ENCODE measurements at places on chromosomes 3 and 15. TPM values are rescaled to one million over a fixed set of nuclear protein-coding genes. Genes with fewer than 3 reads are reported as not detected.

SMAD6 gene
- 1.2 TPM for total RNA-seq

DNA sequence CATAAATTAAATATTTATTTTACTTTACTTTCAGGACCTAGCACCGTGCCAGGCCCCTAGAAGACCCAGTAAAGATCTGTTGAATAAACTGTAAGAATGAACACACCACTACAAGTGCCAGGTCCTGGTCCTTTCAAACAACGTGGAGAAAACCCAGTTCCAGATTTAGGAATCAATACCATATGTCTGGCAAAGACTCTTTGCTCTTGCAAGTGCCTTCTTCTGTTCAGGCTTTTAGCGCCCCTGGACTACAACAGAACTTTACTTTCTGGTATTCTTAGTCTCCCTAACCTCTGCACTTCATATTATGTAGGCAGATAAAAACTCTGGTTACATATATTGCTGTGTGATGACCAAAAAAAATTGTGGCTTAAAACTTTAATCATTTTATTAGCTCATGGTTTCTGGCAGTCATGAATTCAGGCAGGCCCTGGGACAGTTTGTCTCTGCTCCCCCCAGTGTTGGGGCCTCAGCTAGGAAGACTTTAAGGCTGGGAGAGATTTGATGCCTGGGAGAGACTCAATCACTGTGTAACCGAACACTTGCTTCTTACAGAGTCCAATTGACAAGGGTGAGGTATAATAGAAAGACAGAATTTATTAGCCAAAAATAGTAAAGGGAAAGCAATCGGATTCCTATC, 2.9 kb upstream of the PSMA4 start:
- ATAC-seq = no peak

DNA sequence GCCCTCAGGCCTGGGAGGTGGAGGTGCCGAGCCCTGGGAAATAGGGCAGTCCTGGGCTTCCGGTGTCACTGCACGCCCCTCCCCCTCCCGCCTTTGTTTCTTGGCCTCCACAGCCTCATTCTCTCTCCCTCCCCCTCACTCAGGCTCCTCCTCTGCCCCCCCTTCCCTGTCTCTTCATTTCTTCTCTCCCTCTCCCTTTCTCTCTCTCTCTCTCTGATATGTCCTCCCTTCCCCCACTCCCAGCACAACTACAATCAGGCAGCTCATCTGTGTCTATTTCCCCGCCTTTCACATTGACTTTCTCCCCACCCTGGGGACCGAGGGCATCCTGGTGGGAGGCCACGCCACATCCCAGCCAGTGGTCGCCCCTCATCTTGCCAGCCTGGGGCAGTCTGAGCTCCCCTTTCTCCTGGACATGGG, 40.2 kb downstream of the IDH2 start:
- ATAC-seq = peak; percentile 64

GRCh38 chr15:91538782-91539181, 314.7 kb upstream of the SLCO3A1 start:
- ATAC-seq = no peak

- peak; percentile 69 for ATAC-seq
Observed at GRCh38 chr3:141360888-141361598, 7.3 kb upstream of the ZBTB38 start.

GRCh38 chr3:162764808-162765071, 1268.1 kb downstream of the OTOL1 start:
- no peak for ATAC-seq

DNA sequence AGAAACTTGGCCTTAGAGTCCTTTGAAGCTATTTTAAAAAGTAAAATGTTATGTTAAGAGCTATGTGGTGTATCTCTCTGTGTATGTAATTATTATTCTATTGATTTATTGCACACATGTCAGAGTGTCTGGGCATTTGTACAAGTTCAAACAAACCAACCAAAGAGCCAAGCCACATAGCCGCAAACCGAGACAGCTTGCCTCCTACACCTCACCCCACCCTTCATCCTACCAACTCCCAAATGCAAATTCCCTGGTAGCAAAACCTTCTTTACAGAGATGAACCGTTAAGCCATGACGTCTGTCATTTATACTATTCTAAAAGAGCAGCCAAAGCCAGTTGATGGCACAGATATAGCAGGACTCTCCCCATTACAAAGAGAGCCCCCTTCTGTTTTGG, 332.3 kb downstream of the ERC2 start:
- no peak for ATAC-seq

GRCh38 chr15:83733206-83733605, 79.3 kb downstream of the ADAMTSL3 start:
- ATAC-seq = peak; percentile 59

GRCh38 chr3:185912929-185913901, 24.6 kb downstream of the TRA2B start:
- peak; percentile 12 for ATAC-seq
